ENCODE measurements at places on chromosomes 11 and 22. TPM values are rescaled to one million over a fixed set of nuclear protein-coding genes. Genes with fewer than 3 reads are reported as not detected.
A peak's percentile ranks its signal among the peaks of the same experiment; 100 is the strongest.

The MRGPRX4 gene
- not detected for total RNA-seq

- no peaks in the 10 kb centered on the region for H3K36me3 ChIP-seq
- no peaks in the 10 kb centered on the region for H3K27me3 ChIP-seq
- no peak overlapping the region for H3K4me3 ChIP-seq
- H3K4me1 ChIP-seq, result no peaks in the 10 kb centered on the region
Measured at GRCh38 chr11:29006668-29007067, 898.5 kb downstream of the METTL15 start.

The HMGXB4 gene
- total RNA-seq, result 7.2 TPM

GRCh38 chr22:39524089-39524752 is 3.9 kb downstream of the ATF4 start:
- peaks cover 4% of the 10 kb centered on the region for H3K36me3 ChIP-seq
- H3K27ac ChIP-seq, result no peak overlapping the region

The MCHR1 gene
- total RNA-seq, result not detected

DNA sequence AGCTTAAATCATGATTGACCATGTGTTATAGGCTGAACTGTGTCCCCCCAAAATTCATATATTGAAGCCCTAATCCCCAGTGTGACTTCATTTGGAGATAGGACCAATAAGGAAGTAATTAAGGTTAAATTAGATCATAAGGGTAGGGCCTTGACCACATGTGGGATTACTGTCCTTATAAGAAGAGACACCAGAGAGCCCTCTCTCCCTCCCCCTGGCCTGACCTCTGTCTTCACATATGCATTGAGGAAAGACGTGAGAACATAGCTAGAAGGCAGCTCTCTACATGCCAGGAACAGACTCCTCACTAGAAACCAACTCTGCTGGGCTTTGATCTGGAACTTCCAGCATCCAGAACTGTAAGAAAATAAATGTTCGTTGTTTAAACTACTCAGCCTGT is 13.6 kb upstream of the NUP50 start:
- H3K27me3 ChIP-seq, result no peaks in the 10 kb centered on the region
- H3K4me1 ChIP-seq, result no peaks in the 10 kb centered on the region
- H3K4me3 ChIP-seq, result no peak overlapping the region
- H3K36me3 ChIP-seq, result no peaks in the 10 kb centered on the region
- no peak for DNase-seq
- no peak overlapping the region for H3K27ac ChIP-seq

- no peak overlapping the region for H3K4me3 ChIP-seq
- no peak for DNase-seq
- H3K36me3 ChIP-seq, result no peaks in the 10 kb centered on the region
Measured at GRCh38 chr11:45048313-45048841, 97.7 kb upstream of the TP53I11 start.

DNA sequence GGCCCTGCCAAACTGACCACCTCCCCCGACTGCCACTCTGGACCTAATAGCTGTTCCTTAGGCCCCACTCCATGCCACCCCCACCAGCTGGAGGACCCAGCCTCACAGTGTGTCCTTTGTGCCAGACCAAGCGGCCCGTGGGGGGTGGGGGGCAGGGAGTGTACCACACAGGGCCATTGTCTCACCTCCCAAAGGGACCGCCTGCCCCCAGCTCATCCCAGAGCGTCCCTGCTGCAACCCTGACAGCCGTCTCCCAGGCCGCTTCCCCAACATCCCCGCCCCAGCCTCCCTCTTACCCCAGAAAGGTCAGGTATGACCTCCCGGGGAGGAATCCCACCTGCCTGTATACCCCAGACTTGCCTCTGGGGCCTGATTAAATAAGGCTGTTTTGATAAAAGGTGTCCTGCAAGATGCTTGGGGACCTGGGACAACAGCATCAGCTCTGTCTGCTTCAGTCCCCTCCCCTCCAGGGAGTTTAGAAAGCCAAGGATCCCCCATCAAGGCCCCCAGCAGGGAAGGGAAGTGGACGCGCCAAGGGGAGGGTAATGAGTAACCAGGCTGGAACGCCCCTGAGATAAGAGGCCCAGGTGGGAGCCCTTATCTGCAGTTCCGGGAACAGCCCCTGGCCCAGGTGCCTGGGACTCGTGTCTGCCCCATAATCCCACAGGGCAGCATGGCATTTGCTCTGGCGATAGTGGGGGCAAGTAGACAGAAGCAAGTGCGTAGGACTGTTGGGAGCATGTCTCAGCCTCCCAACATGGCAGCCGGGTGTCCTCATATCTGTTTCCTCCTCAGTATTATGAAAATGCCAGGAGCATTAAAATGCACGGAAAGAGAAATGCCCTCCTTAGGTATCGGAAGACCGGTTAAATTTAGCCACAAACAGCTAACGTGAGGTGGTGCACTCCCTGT is 9.0 kb downstream of the CDC42EP1 start:
- DNase-seq, result peak; percentile 85
- no peak overlapping the region for H3K4me3 ChIP-seq
- H3K36me3 ChIP-seq, result no peaks in the 10 kb centered on the region
- peak overlapping the region; percentile 93 for H3K27ac ChIP-seq
- H3K27me3 ChIP-seq, result no peaks in the 10 kb centered on the region

DNA sequence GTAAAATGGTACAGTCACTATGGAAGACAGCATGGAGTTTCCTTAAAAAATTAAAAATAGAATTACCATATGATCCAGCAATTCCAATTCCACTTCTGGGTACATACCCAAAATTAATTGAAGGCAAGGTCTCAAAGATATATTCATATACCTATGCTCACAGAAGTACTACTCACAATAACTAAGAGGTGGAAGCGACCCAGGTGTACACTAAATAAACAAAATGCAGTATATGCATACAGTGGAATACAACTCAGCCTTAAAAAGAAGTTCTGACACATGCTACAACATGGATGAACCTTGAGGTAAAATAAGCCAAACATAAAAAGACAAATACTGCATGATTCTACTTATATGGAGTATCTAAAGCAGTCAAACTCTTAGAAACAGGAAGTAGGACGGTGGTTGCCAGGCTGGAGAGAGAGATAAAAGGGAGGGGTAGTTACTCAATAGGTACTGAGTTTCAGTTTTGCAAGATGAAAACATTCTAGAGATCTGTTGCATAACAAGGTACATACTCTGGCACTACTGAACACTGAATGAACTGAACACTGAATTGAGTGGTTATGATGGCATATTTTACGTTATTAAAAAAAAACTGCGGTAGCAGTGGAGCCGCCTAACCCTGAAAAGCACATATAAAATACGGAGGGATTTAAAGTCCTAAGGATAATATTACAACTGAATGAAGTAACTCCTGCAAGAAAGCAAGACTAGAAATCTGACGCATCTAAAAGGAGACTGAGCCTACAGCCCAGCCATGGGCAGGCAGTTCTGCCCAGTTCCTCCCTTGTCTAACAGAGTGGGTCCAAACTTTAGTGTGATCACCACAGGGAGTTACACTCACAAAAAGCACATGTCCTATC is 12.8 kb downstream of the DGCR2 start:
- no peaks in the 10 kb centered on the region for H3K36me3 ChIP-seq
- peaks cover 27% of the 10 kb centered on the region for H3K4me1 ChIP-seq
- no peaks in the 10 kb centered on the region for H3K27me3 ChIP-seq
- H3K27ac ChIP-seq, result no peak overlapping the region
- no peak for DNase-seq

The MRGPRD gene
- total RNA-seq, result not detected

The DNAJB7 gene
- not detected for total RNA-seq

All from pancreas (tissue), 10 donors.